ENCODE measurements at places on chromosomes 7 and 10.

GRCh38 chr7:17690030-17690429 lies 250.3 kb downstream of the SNX13 start:
- no peak for DNase-seq

GRCh38 chr7:116706668-116707126 lies 34.7 kb downstream of the MET start:
- peak; percentile 43 for DNase-seq

DNA sequence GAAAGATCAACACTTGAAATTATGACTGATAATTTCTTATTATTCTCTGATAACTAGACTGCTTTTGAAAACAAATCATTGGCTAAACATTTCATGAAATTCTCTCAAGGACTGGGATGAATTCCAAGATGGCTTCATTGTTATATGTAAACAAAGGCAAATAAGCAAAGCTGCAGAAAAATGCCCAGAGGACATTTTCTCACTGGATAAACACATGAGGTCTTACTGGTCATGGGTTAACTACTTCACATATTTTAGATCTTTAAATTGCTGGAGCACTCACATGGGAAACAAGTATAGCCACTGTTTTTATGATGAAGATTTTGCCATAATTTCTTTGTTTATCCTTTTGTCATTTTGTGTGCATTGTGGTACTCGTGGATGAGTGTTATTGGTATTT lies 239.1 kb downstream of the PHF14 start:
- no peak for DNase-seq

GRCh38 chr10:118904286-118904685 lies 125.2 kb upstream of the NANOS1 start:
- no peak for DNase-seq

- no peak for DNase-seq
These were observed 6.6 kb downstream of the AFAP1L2 start for GRCh38 chr10:114397651-114398145.

DNA sequence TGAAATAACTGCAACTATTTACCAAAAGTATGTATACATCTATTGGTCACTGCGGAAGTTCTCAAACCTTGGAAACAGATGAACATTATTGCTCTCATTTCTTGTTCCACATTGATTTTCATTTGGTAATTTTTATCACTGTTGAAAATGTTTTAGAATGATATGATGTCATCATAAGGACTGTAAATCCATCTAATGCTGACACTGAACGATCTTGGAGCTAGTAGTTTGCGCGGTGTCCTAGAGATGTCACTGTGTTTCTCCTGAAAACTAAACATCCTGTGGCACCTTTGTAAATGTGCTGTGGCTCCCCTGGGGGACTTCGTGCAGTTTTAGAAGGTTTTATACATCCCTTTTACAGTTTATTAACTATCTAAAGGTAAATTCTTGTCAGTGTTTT lies 73.5 kb downstream of the DNAJB9 start:
- no peak for DNase-seq

- DNase-seq: peak; percentile 50
These were observed at the start of gene TMEM26 for GRCh38 chr10:61452655-61453641. Gene TMEM26 (minus strand): TSS chr10:61453381. CDS start chr10:61453081, 300 bp downstream.

DNA sequence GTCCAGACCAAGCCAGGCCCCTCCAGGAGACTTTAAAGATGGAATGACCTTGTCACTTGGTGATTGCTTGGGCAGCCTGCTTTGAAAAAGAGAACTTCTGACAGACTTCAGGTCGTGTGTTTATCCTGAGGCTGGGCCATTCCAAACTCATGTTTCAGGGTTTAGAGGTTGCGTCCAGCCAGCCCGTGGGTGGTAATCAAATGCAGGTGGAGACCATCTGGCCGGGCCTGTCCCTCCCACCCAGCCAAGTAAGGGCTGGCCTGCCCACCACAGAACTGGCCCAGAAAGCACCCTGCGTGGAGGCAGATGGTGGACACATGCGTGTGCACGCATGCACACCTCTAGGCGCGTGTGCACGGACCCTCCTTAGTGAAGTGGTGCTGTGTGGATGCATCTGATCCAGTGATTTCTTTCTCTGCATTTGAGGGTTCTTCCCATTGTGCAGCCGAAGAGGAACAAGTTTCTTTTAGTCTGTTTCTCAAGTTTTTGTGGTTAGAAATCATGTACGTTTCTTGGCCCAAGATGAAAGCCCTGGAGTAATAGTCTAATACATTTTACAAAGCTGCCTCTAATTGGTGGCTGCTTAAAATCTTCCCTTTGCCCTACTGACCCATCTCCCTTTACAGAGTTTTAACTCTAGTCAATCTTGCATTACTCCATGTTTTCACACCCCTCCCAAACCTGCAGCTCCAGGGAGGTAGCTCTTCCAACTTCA lies 43.0 kb downstream of the SUFU start:
- no peak for DNase-seq

DNA sequence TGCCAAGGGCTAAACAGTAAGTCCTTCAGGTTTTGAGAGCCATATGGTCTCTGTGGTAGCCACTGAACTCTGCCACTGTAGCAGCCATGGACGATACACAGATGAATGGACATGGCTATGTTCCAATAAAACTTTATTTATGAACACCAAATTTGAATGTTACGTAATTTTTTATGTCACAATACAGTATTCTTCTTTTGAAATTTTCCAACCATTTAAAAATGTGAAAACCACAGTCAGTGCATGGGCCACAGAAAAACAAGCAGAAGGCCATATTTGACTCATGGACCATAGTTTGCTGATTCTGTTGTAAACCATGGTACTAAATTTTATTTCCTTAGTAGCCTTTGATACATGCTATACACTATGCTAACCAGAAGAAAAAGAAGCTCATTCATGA lies 361.8 kb downstream of the MAGI2 start:
- DNase-seq: no peak

- no peak for DNase-seq
These were observed 50.6 kb downstream of the ADAMTS14 start for GRCh38 chr10:70722820-70723424.

DNA sequence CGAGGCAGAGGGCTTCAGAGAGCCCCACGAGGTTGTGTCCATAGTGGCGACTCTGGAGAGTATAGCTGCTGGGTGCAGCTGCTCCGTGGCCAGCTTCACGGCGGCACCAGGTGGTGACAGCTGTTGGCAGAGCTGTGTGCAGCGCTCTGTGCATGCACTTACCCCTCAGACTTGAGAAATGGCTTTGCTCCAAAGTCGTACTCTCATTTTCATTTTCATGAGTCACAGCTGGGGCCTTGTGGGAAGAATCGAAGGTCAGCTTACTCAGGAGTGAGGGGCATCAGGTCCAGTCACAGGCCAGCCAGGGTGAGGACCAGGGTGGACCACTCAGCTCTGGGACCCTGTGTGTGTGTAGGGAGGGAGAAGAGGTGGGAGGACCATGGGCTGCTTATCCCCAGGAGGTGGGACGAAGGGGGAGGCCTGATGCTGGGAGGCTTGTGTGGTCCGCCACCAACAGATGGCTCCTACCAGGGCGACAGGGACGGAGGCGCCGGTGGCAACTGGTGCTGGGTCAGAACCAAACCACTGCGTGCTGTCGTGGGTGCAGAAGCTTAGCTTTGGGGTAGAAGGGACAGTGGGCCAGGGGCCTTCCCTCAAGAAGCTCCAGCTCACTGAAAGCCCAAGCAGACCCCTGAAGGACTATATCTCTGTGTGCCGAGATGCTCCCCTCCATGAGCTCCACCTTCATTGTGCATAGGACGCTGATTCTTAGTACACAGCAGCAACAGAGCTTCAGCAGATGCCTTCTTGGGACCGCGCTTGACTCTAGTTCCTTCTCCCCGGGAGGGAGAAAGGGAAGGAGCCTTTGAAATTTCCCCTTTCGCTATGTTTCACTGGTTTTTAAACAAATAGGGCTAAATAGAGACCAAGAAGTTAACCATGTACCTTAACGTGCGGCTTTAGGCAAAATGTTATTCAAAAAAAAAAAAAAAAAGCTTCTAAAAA lies 225.0 kb downstream of the CELF2 start:
- peak; percentile 20 for DNase-seq

- no peak for DNase-seq
These were observed 128.7 kb downstream of the COBL start for GRCh38 chr7:51187941-51188340.

- DNase-seq: no peak
These were observed 823 bp downstream of the COPG2 start for GRCh38 chr7:130667593-130668257.

GRCh38 chr7:25028370-25029021 lies 48.5 kb upstream of the OSBPL3 start:
- peak; percentile 40 for DNase-seq

- DNase-seq: no peak
These were observed 29.9 kb downstream of the HEPACAM2 start for GRCh38 chr7:93196336-93196735.

GRCh38 chr7:90688810-90689209 lies 92.7 kb downstream of the CDK14 start:
- peak; percentile 34 for DNase-seq

GRCh38 chr7:122433765-122434164 lies 129.2 kb upstream of the FEZF1 start:
- no peak for DNase-seq

DNA sequence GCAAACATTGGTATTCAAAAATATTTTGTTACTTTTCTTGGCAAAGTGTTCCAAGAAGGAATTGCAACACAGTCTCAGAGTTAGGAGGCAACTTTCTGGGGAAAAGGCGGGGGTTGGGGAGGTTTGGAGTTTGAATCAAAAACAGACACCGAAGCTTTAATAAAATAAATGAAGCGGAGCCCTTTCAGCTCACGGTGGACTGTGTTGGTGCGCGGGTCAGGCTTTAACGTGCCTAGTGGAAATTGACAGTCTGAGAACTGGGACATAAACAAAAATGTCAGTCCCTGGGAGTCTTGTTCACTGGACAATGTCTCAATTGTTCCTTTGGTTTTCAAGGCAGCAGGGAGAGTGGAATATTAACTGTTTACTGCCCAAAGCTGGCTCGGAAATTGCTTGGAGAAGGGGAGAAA lies 109.3 kb downstream of the TCF7L2 start:
- no peak for DNase-seq

DNA sequence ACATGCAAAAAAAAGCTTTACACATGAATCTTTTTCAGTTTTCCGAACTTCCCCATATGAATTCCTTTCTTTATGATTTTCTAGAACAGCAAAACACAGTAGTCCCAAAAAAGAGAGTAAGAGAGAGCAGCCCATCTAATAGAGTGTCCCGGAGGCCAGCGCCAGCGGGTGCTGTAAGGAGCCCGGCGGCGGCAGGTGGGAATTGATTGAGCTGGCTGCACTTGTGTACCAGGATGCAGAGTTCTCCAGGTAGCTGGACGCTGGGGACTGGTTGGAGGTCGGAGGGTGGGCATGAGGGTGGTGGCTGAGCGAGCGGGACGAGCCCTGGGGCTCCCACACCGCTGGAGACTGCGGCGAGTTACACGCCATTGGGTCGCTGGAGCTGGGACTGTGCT lies 4.0 kb downstream of the DLX5 start:
- no peak for DNase-seq

DNA sequence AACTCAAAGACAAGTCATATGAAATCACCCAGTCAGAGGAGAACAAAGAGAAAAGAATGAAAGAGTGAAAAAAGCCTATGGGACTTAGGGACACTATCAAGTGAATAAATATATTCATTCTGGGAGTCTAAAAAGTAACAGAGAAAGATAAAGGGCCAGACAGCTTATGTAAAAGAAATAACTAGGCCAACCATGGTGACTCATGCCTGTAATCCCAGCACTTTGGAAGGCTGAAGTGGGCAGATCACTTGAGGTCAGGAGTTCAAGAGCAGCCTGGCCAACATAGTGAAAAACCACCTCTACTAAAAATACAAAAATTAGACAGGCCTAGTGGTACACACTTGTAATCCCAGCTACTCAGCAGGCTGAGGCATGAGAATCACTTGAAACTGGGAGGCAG lies 154.7 kb upstream of the TMEM106B start:
- no peak for DNase-seq

GRCh38 chr7:35697414-35698175 lies 2.7 kb upstream of the HERPUD2 start:
- no peak for DNase-seq

GRCh38 chr10:119533473-119533872 lies 9.0 kb downstream of the RGS10 start:
- no peak for DNase-seq

- no peak for DNase-seq
These were observed 38.2 kb downstream of the MKLN1 start for GRCh38 chr7:131365838-131366237.

DNA sequence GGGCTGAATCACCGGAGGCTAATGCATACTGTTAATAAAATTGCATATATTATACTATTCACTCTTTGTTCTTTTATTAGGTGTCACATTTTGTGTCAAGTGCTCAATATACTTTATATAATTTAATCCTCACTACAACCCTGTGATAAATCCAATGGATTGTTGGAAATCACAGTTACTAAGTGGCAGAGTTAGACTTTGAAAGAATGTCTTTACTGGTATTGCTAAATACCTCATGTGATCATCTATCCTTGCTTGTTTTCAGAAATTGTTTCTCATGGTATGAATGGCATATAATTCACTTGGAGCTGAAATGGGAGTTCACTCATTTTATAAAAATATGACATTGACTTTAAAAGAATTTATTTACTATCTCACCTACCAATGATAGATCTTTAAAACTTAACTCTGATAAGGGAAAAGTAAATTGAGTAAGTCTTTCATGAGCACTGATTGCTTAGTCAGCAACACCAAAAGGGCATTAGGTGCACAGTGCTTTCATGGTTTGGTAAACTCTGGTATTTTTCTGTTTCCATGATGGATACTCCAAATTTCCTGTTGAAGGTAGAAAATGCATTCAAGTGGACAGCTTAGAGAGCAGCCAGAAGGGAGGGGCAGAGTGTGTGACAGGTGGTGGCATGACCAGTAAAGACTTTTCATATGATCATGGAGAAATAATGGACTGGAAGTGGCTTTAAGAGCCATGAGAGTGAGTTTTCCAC lies 22.6 kb downstream of the ENKUR start:
- DNase-seq: peak; percentile 4

GRCh38 chr7:33050535-33051318 lies 11.8 kb downstream of the NT5C3A start:
- DNase-seq: peak; percentile 76

GRCh38 chr10:132907821-132908620 lies 34.3 kb downstream of the CFAP46 start:
- no peak for DNase-seq

DNA sequence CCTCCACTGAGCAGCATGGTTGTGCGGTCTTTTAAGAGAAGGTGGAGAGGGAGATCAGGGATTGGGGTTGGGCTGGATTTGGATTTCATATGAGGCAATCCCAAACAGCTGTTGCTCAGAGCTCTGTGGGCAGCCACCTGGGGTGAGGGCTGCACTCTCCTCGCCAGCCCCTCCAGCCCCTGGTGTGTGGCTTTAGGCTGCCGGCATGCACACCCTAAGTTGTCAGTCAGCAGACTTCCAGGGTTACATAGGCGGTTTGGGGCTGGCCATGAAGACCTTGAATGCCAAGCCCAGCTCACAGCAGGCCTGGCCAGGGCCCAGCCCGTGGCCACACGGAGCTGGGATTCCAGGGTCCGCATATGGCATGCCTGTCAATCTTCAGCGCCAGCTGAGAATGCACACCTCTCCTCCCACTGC lies 54.8 kb downstream of the ZMIZ1 start:
- DNase-seq: no peak

GRCh38 chr7:136566491-136566890 lies 302.0 kb upstream of the CHRM2 start:
- no peak for DNase-seq

- no peak for DNase-seq
These were observed 2.0 kb upstream of the SPOCK2 start for GRCh38 chr10:72090326-72090725.

GRCh38 chr10:49834976-49835375 lies 72.9 kb upstream of the OGDHL start:
- no peak for DNase-seq
